Daoy (cell line): ENCODE measurements at places on chromosomes 7 and 10. TPM values are rescaled to one million over a fixed set of nuclear protein-coding genes. Genes with fewer than 3 reads are reported as not detected.
A peak's percentile ranks its signal among the peaks of the same experiment; 100 is the strongest.

Gene GSTO1
- 194 and 233 TPM in 2 replicates for total RNA-seq

Gene SDK1
- total RNA-seq: 4.2 and 5.0 TPM in 2 replicates

Gene ENO4
- total RNA-seq: under 0.01 and 0.80 TPM in 2 replicates

Gene CNTNAP2
- total RNA-seq: 6.2 and 6.4 TPM in 2 replicates

Gene OR2A5
- not detected in 2 replicates for total RNA-seq

Gene LANCL2
- 59.3 and 95.9 TPM in 2 replicates for total RNA-seq

Gene TEX47
- not detected in 2 replicates for total RNA-seq

Gene CYP2C19
- total RNA-seq: not detected in 2 replicates

Gene FFAR4
- total RNA-seq: not detected in 2 replicates

Gene SFTPA1
- total RNA-seq: not detected in 2 replicates

Gene TACR2
- not detected in 2 replicates for total RNA-seq

Gene ALDH18A1
- total RNA-seq: 56.6 and 76.3 TPM in 2 replicates

- DNase-seq: no peak
Observed at GRCh38 chr10:86336341-86336740, 30.3 kb downstream of the GRID1 start.

GRCh38 chr7:49789736-49790135, 16.3 kb downstream of the VWC2 start:
- DNase-seq: no peak

- no peak for DNase-seq
Observed at GRCh38 chr10:98420786-98421185, 5.8 kb upstream of the PYROXD2 start.

DNA sequence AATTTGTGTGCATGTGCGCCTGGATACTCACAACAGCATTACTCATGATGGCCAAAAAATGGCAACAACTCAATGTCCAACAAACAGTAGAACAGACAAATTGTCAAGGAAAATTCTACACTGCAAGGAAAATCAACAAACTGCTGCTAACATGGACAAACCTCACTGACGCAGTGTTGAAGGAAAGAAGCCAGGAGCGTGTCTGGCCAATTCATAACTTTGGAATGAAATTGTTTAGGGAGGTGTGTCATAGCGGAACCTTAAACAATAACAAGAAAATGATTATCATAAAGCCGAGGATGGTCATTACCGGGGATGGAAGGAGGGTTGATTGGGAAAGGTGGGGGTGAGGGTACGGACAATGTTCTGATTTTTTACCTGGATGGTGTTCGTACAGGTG, 29.1 kb downstream of the ALOX5 start:
- DNase-seq: no peak

DNA sequence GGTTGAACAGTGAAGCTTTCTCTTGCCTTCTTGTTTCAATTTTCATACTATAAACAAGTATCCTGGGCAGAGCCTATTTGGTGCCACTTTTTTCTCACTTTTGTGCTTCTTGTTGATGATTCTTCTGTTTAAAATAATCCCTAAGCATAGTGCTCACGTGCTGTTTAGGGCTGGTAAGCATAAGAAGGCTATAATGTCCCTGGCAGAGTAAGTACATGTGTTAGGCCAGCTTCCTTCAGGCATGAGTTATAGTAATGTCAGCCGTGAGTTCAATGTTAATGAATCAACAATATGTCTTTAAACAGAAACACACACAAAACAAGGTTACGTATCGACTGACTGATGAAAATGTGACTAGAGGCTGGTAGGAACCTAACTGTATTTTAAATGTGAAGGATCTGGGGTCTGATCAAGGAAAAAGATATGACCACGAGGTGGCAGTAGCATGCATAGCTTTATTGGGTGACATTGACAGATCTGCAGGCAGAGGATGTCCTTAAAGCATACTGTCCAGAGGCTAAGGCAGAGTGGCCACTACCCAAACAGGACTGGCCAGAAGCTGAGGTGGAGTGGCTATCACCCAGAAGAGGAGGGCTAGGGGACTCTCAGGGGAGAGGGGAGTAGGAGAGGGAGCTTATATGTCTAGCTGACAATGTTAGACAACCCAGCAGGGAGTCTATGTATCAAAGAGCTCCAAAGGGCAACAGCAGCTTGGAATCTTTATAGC, 113.7 kb downstream of the BRAF start:
- DNase-seq: peak; percentile 49

DNA sequence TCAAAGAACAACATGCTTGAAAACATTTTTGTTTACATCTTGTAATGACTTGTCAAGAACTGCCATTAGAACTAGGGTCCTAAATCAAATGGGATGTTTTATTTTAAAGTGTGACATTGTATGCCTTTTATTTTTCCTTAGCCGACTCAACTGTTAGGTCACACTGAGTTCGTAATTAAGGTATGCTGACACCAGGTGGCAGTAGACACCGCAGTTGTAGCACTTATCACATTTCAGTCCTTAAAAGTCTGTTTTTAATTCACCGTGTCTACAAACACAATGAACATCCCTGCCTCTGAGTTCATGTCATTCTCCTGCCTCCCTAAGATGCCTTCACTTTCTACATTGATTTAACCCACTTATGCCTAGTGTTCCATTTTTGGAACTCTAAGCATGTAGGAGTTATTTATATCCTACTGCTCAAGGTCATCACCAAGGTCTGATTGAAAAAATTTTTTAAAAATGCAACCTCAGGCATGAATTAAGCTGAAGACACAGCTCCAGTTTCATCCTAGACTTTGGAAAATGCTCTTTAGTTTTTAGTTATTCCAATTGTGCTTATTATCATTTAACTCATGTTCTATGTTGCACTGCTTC, 186.1 kb downstream of the BMPER start:
- peak; percentile 73 for DNase-seq

GRCh38 chr7:100516135-100516812, 22.7 kb upstream of the AGFG2 start:
- peak; percentile 94 for DNase-seq

GRCh38 chr10:3009341-3009740, 58.0 kb upstream of the PFKP start:
- no peak for DNase-seq

- DNase-seq: no peak
Observed at GRCh38 chr10:82392533-82392932, 517.5 kb downstream of the NRG3 start.

GRCh38 chr10:102951316-102951715, 33.2 kb downstream of the CNNM2 start:
- no peak for DNase-seq

DNA sequence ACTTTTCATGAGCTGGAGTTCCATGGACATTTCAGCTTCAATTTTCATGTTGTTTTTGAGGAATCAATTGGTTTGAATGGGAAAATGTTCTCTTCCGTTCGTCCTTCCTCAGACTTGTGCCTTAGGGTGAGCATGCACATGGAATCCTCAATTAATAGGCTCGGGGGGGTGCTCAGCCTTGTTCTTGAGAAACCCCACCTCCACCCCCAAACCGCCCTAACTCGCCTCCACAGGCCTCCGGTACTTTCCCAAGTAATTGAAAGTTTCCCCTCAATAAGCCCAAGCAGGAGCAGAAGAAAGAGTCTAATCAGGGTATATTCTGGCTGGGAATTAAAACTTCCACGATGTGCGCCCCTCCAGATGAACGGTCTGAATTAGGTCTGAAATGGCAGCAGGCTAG, 945.2 kb downstream of the GRID1 start:
- no peak for DNase-seq

GRCh38 chr7:82051601-82052000, 281.8 kb upstream of the HGF start:
- DNase-seq: no peak

DNA sequence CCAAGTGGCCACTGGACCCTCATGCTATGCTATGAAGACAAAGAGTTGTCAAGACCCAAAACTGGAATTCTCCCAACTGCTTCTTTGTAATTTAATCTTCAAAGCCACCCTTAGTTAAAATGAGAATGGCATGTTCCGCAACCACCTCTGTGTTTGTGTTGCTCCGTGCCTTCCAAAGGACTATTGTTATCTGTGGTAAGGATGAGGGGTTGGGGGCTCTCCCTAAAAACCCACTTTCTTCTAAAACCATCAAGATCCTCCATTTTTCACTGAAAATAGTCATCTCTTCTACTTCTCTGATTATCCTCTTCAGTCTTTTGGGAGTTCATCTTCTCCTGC, 222.1 kb upstream of the AOAH start:
- no peak for DNase-seq

DNA sequence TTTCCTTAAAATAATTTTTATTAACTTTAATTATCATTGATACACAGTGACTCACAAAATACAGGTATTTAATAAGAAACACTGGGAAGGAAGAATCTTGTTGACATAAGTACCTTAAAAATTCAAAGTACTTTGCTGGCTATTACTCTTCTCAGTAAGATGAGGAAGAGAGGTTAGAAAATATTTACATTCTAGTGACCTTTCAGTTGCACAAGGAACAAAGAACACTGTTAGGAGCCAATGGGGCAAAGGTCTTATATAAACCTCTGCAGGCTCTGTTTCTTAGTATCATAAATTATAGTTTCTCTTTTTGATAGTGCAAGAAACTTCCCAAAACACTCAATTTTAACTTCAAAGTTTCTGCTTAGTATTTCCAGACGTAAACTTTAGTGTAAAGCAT, 4.8 kb upstream of the TAX1BP1 start:
- no peak for DNase-seq

- no peak for DNase-seq
Observed at GRCh38 chr10:7075110-7075509, 335.7 kb downstream of the SFMBT2 start.

GRCh38 chr7:43937444-43937843, 11.2 kb downstream of the UBE2D4 start:
- DNase-seq: no peak

DNA sequence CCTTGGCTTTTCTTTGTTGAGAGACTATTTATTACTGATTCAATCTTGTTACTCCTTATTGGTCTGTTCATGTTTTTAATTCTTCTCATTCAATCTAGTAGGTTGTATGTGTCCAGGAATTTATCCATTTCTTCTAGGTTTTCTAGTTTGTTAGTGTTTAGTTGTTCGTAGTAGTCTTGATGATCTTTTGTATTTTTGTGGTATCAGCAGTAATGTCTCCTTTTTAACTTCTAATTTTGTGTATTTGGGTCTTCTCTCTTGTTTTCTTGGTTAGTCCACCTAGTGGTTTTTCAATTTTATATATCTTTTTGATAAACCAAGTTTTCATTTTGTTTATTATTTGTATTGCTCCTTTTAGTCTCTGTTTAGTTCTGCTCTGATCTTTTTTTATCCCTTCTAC, 546.9 kb upstream of the TPK1 start:
- no peak for DNase-seq

GRCh38 chr10:71603150-71603549, 116.4 kb downstream of the C10orf105 start:
- no peak for DNase-seq

- no peak for DNase-seq
Observed at GRCh38 chr7:5758286-5758685, 23.2 kb downstream of the RNF216 start.

DNA sequence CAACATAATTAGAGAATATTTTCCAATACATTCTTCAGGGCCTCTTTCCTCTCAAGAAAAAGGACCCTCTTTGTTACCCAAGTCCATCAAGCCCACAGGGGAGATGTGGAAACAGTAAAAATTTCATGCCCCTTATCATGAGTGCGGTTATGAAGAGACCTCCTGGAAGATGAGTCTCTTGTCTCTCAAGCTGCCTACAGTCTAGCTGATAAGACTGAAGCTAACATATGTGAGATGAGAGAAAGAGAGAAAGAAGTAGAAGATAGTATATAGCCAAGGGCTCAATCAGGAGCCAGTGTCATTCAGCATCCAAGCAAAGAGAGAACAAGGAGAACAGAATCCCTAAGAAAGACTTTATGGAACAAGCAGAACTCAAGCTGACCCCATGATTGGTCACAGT, 75.9 kb upstream of the CABCOCO1 start:
- DNase-seq: no peak
